ENCODE measurements at places on chromosomes 5 and 9.

DNA sequence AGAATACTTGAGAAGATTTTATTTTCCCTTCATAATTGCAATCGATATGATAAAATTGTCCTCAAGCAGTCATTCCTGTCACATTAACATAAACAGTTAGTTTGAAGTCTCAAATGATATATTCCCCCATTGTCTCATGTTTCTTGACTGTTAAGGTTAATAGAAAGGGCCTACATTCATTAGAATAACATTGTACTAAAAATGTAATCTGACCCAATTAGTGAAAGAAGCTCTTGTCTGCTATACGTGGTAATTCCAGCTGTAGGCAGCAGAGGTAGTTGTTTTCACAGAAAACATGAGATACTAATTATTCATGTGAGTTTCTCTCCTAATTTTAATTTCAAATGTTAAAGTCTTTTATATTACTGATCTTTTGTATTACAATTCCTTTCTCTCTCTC, 25.9 kb upstream of the AP3B1 start:
- peak; percentile 23 for DNase-seq

GRCh38 chr5:14501353-14502293, 80.0 kb upstream of the OTULINL start:
- peak; percentile 30 for DNase-seq

- peak; percentile 17 for DNase-seq
These were observed 30.6 kb downstream of the NKX2-5 start for GRCh38 chr5:173204185-173204979.

GRCh38 chr9:38292480-38292879, 100.0 kb upstream of the ALDH1B1 start:
- DNase-seq: no peak

DNA sequence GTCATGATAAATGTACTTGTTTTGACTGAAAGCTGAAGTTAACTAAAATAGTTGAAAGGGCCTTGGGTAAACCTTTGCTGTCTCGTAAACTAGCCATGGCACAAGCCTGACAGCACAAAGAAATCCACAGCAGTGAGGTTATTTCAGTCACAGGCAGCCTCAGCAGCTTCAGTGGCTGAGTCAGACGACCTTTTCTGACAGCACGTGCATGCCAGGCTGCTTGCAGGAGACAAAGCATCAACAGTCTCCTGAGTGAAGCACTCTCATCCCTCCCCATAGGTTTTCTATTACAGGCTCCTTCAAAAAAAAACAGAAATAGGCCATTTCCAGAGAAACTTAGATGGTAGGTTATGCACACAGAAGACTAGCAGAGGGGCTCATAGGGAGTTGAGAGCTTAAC, 34.6 kb downstream of the OXCT1 start:
- DNase-seq: peak; percentile 75

- DNase-seq: no peak
These were observed 17.1 kb downstream of the FBP1 start for GRCh38 chr9:94622087-94622800.

DNA sequence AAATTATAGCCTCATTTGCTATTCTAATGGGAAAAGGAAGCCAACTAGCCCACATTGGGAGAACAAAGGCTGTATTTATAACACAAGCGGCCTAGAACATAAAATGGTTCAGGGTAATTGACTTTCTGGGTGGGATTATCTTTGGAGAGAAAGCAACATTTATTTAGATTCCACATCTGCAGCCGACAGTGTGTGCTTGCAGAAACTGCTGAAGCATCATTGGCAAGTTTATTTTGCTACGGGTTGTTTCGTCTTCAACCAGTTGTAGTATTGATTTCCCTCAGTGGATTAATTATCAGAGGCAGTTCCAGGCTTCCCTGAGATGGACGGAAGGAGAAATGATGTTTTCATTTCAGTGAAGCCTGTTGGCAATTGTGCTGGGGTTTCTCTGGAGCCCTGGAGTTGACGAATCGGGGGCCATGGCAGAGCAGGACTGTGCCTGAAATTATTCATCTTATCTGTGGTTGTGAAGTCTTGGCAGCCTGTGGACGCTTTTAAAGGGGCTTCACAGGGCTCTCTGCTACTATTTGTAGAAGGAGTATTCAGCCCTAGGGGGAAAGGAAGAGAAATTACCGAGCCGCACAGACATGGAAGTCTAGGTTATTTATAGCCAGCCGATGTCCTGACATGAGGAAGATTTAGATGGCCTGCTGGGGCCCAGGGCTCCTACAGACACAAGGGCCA, 290.6 kb upstream of the IRX4 start:
- DNase-seq: no peak

- DNase-seq: no peak
These were observed 170.4 kb downstream of the SYK start for GRCh38 chr9:90972057-90972456.

- DNase-seq: no peak
These were observed 120.6 kb downstream of the FOCAD start for GRCh38 chr9:20804489-20805250.

Measured in cerebellar cortex (tissue), 1 donor.